ENCODE measurements at places on chromosomes 7 and 10. TPM values are rescaled to one million over a fixed set of nuclear protein-coding genes. Genes with fewer than 3 reads are reported as not detected.

NUTM2A gene
- 0.57 TPM for polyA plus RNA-seq

GIMAP4 gene
- polyA plus RNA-seq, result 15.7 TPM

LRRC61 gene
- polyA plus RNA-seq, result 13.9 TPM

SCART1 gene
- polyA plus RNA-seq, result 0.35 TPM

RSBN1L gene
- polyA plus RNA-seq, result 3.3 TPM

HHEX gene
- polyA plus RNA-seq, result 42.2 TPM

SERPINE1 gene
- 5.8 TPM for polyA plus RNA-seq

DNA sequence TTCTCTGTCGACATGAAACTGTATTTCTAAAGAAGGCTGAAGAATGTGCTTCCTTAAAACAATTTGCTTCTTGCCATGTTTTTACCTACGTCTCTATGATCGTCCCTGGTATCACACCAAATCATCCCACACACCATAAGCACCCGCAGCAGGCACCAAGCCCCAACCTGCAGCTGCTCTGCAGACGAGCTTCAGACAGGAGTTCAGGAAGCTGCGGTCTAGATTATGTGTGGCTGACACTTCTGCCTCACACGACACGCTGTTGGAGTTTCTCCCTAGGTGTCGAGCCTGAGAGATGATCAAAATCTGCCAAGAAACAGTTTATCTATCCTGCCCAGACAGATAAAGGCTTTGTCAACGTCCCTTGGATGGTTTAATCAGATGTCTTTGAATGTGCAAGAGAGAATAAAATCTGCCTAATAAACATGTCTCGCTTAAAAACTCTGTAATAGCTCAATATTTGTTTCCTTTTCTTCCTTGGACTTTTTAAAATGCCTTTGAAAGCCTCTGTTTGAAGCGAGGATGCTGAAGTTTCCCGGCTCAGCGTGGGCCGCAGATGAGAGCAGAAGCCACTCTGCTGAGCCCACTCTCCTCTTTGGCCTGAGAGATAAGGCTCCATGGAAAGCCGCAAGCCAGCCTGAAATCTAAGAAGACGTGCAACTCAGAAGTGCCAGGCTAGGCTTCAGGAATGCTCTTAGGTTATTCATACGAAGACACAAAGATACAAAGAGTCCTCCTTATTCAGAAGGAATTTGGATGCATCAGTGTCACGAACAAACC, 158.3 kb upstream of the PFKP start:
- H3K36me3 ChIP-seq, result no peaks in the 10 kb centered on the region
- no peaks in the 10 kb centered on the region for H3K27me3 ChIP-seq
- H3K27ac ChIP-seq, result no peak overlapping the region
- no peak for DNase-seq
- no peak overlapping the region for H3K4me3 ChIP-seq

DNA sequence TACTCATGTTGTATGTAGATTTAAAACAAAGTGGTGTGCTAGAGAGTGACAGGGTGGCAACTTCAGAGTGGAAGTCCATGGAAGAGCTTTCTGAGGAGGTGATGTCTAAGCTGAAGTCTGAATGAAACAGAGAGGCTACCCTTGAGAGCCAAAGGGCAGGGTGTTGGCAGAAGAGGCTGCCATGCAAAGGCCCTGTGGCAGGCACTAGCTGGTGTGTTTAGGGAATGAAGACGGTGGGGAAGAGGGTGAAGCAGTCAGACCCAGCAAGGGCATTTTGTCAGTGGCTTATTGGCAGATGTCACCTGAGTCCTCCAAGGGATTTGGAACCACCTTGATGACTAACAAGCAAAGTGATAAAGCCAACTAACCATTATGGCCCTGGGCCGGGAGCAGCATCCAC, 3.7 kb upstream of the CAMK2B start:
- H3K36me3 ChIP-seq, result no peaks in the 10 kb centered on the region
- no peak overlapping the region for H3K4me3 ChIP-seq
- no peak for DNase-seq
- no peak overlapping the region for H3K27ac ChIP-seq

GRCh38 chr7:82631998-82632397, 188.4 kb upstream of the CACNA2D1 start:
- H3K4me1 ChIP-seq, result no peaks in the 10 kb centered on the region
- H3K27ac ChIP-seq, result no peak overlapping the region
- H3K36me3 ChIP-seq, result no peaks in the 10 kb centered on the region
- no peak for DNase-seq
- H3K27me3 ChIP-seq, result no peaks in the 10 kb centered on the region
- no peak overlapping the region for H3K4me3 ChIP-seq

- H3K4me3 ChIP-seq, result no peak overlapping the region
- H3K27me3 ChIP-seq, result no peaks in the 10 kb centered on the region
- no peak for DNase-seq
- no peaks in the 10 kb centered on the region for H3K36me3 ChIP-seq
- no peak overlapping the region for H3K27ac ChIP-seq
- H3K4me1 ChIP-seq, result no peaks in the 10 kb centered on the region
These were observed 152.4 kb upstream of the SLC26A5 start for GRCh38 chr7:103598326-103598905.

GRCh38 chr7:153628825-153629224, 423.4 kb upstream of the DPP6 start:
- H3K4me3 ChIP-seq, result no peak overlapping the region
- H3K27me3 ChIP-seq, result no peaks in the 10 kb centered on the region
- H3K4me1 ChIP-seq, result no peaks in the 10 kb centered on the region
- H3K27ac ChIP-seq, result no peak overlapping the region
- H3K36me3 ChIP-seq, result no peaks in the 10 kb centered on the region

DNA sequence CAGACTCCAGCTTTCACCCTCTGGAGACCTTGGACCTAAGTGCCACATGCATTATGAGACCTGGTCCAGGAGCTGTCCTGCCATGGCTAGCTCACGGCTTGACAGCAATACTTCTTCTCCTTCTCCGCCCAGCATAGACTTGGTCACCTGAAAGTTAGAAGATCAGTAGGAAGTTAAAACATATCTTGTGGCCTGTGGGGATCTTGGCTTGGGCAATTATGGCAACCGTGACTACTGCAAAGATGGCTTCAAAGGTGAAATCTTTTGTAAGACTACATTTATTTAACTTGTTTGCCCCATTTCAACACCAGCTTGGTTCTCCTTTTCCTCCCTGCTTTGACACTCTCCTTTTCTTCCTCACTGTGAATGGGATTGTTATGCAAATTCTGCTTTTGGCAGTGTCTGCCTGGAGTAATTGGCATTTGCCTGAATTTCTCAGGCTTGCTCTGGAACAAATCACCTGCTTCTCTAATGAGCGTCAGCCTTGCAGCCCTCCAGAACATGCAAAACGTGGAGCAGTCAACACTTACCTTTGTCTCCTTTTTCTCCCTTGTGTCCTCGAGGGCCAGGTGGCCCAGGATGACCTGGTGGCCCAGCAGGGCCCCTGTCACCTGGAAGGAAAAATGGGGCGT, 53.4 kb downstream of the COL17A1 start:
- H3K4me1 ChIP-seq, result no peaks in the 10 kb centered on the region
- no peak overlapping the region for H3K4me3 ChIP-seq
- no peak overlapping the region for H3K27ac ChIP-seq
- peaks cover 2% of the 10 kb centered on the region for H3K36me3 ChIP-seq

DNA sequence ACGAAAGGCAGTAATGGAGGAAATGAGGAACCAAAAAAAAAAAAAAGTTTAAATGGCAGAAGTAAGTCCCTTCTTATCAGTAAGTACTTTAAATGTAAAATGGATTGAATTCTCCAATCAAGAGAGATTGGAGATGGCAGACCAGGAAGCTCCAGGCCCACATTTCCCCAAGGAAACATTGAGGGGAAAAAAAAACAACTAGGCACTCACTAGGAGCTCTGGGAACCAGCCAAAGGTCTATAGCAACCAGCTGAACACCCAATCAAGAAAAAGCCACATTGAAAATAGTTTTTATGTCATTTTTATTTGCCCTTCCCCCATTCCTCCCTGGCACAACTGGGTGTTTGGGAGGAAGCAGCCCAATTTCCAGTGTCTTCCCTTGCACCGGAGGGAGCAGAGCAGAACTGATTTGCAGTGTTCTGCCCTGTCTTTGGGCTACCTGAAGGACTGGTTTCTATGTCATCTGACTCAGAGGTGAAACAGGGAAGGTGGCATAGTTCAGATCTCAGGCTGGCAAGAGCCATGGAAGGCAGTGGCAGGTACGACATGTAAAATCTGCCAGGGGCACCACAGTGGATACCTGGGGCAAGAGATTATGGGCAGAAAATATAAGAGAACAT, 121.9 kb downstream of the SMURF1 start:
- no peaks in the 10 kb centered on the region for H3K27me3 ChIP-seq
- peaks cover 6% of the 10 kb centered on the region for H3K4me1 ChIP-seq
- H3K36me3 ChIP-seq, result no peaks in the 10 kb centered on the region
- no peak overlapping the region for H3K4me3 ChIP-seq
- no peak overlapping the region for H3K27ac ChIP-seq

- H3K4me3 ChIP-seq, result no peak overlapping the region
- no peaks in the 10 kb centered on the region for H3K4me1 ChIP-seq
- H3K27ac ChIP-seq, result no peak overlapping the region
- H3K36me3 ChIP-seq, result no peaks in the 10 kb centered on the region
- no peaks in the 10 kb centered on the region for H3K27me3 ChIP-seq
These were observed 39.8 kb upstream of the C10orf67 start for GRCh38 chr10:23384364-23384763.

GRCh38 chr10:48645600-48645999, 39.1 kb upstream of the WDFY4 start:
- no peaks in the 10 kb centered on the region for H3K4me1 ChIP-seq
- DNase-seq, result no peak
- no peaks in the 10 kb centered on the region for H3K36me3 ChIP-seq
- no peaks in the 10 kb centered on the region for H3K27me3 ChIP-seq
- no peak overlapping the region for H3K27ac ChIP-seq
- no peak overlapping the region for H3K4me3 ChIP-seq

DNA sequence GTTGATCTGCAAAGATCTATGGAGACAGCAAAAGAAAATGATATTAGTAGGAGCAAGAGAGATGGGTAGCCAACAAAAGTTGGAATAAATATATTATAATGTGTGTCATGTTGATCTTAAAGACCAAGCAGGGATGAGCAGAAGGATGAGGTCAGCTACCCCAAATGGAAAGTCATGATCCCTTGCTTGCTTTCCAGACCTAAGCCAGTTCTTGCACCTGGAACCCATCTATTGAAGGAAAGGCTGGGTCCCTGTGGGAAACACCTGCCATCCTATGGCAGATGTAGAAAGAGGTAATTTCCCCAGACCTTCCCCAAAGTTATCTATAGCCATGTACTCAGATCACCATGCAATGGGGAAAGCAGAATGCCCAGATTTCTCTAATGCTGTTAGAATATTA, 52.5 kb downstream of the LYZL2 start:
- H3K27me3 ChIP-seq, result no peaks in the 10 kb centered on the region
- peaks cover 8% of the 10 kb centered on the region for H3K4me1 ChIP-seq
- H3K4me3 ChIP-seq, result no peak overlapping the region
- H3K27ac ChIP-seq, result no peak overlapping the region
- no peak for DNase-seq

DNA sequence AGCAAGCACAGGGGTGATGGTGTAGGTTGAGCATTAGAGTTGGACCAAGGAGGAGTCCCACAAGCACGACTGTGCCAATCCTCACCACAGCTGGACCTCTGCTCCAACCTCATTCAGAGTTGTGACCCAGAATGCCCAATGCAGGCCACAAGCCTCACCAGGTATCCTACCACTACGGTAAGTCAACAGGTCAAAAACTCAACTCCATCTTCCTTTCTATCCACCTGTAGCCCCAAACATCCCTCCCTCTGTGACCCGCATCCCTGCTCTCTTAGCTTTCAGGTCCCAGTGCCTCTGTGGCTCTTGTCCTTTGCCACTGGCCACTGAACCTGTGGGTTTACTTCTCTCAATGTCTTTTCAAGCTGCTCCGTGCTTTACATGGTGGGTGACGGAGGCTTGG, 112.8 kb downstream of the PIP4K2A start:
- H3K27ac ChIP-seq, result no peak overlapping the region
- no peaks in the 10 kb centered on the region for H3K4me1 ChIP-seq
- no peaks in the 10 kb centered on the region for H3K27me3 ChIP-seq
- H3K4me3 ChIP-seq, result no peak overlapping the region

GRCh38 chr10:129385600-129385999, 81.4 kb upstream of the MGMT start:
- H3K27ac ChIP-seq, result no peak overlapping the region
- peaks cover 5% of the 10 kb centered on the region for H3K4me1 ChIP-seq
- DNase-seq, result no peak
- no peaks in the 10 kb centered on the region for H3K36me3 ChIP-seq

GRCh38 chr7:50832744-50833143, 50.0 kb upstream of the GRB10 start:
- no peak overlapping the region for H3K27ac ChIP-seq
- H3K4me1 ChIP-seq, result no peaks in the 10 kb centered on the region

- no peak for DNase-seq
- no peak overlapping the region for H3K4me3 ChIP-seq
- no peak overlapping the region for H3K27ac ChIP-seq
- H3K36me3 ChIP-seq, result no peaks in the 10 kb centered on the region
- no peaks in the 10 kb centered on the region for H3K27me3 ChIP-seq
These were observed 27.2 kb upstream of the NUB1 start for GRCh38 chr7:151314401-151314800.

DNA sequence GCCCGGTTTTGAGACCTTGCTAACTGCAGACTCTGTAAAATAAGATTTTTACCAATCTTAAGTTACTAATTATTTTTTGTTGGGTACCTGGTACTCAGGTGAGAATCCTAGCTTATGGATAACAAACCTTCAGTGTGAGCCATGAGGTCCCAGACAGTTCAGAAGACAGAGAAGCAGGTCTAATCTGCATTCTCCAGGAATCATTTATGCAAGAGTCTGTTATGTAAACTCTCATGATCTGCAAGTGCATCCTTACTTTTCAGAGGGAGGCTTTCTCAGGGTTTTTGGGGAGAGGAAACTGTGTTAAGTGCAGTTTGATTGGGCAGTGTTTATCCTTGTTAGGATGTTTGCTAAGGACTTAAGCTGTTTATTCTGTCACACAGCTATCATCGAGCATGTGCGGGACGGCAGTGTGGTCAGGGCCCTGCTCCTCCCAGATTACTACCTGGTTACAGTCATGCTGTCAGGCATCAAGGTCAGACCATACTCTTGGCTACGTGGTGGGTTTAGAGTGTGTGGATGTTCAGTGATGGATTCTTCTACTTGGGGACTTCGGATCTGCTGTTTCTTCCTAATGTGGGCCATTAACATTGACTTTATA, 50.2 kb downstream of the SND1 start:
- DNase-seq, result no peak
- no peak overlapping the region for H3K27ac ChIP-seq
- no peaks in the 10 kb centered on the region for H3K27me3 ChIP-seq
- no peaks in the 10 kb centered on the region for H3K4me1 ChIP-seq
